Activated CD8-positive, alpha-beta memory T cell treated with anti-CD3 and anti-CD28 coated beads for 4 hours (primary cell): ENCODE measurements at places on chromosomes 3 and 15.

DNA sequence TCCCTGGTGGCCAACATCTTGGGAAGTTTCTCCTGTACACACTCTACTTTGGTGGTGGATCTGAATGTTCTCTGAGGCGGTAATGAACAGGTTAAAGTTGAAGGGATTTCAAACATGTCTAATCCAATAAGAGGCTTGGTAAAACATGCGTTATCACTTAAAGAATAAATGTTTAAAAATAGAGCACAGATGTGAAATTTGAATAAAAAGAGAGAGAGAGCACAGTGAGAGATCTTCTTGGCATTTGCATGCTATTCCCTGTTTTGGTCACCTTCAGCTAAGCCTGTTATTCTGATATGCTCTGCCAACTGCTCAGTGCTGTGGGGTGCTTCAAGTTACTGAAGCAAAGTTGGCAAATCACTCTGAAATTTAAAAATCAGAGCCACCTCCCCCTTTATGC is 237.7 kb upstream of the WNT5A start:
- no peak for DNase-seq

- no peak for DNase-seq
These were observed 117.3 kb downstream of the DMXL2 start for GRCh38 chr15:51505251-51505650.

- no peak for DNase-seq
These were observed 13.4 kb downstream of the ATRIP start for GRCh38 chr3:48459773-48460516.

DNA sequence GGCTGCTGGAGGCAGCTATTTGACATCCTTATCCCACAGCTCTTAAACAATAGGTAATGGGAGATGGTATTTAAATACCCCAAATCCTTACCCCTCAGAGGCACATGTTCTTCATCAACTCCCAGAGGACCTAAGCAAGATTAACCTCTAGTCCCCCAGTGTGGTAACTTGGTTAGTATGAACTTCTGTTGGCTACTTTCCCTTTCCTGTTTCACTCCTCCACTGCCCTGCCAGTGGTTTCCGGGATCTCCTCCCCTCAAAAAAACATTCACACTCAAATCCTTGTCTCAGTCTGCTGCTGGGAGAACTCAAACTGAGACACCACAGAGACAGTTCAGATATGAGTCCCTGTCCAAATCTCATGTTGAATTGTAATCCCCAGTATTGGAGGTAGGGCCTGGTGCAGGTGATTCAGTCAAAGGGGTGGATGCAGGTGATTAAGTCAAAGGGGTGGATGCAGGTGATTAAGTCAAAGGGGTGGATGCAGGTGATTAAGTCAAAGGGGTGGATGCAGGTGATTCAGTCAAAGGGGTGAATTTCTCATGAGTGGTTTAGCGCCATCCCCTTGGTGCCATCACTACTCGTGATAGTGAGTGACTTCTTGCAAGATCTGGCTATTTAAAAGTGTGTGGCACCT is 335.0 kb upstream of the CTNNB1 start:
- no peak for DNase-seq

DNA sequence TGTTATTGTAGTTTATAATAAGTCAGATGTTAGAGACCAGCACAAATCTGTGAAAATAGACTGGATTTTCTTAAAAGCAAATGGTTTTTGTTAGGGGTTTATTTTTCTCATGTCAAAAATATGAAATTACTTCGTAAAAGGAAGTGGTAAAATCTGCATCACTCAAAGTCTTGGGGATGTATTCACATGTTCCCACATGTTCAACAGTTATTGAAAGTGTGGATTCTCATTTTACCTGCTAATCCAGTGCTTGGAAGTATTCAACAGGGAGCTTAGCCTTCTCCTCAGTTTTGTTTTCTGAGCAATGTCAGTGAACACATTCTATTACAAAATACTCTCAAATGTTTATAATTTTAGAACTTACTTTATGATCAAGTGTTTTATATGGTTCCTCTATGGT is 352.0 kb downstream of the SOX2 start:
- DNase-seq: no peak

GRCh38 chr3:189561256-189561655 is 69.9 kb upstream of the TP63 start:
- no peak for DNase-seq
